Stimulated activated CD8-positive, alpha-beta memory T cell treated with anti-CD3 and anti-CD28 coated beads, Interleukin-2, amount 100 ng/mL, for 48 hours (primary cell): ENCODE measurements at places on chromosomes 11 and 22.
A peak's percentile ranks its signal among the peaks of the same experiment; 100 is the strongest.

- DNase-seq: no peak
These were observed 439.6 kb upstream of the CCDC90B start for GRCh38 chr11:83725728-83726127.

DNA sequence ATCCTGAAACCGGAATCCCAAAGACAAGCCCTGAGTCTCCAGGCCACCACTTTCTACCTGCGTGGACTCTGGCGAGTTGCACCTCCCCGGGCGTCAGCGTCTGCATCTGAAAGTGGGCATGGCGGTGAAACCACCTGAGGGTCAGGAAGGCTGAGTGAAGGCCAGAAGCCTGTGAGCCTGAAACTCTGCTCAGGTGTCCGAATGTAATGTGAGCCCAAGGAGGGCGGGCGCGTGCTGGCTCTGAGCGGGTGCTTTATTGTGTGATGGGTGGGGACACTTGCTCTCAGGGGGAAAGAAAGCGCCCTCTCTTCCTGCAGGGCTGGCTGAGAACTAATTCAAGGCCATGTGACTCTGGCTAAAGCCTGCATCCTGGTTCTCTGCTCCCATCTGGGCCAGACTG is 135.6 kb downstream of the ST3GAL4 start:
- DNase-seq: no peak

DNA sequence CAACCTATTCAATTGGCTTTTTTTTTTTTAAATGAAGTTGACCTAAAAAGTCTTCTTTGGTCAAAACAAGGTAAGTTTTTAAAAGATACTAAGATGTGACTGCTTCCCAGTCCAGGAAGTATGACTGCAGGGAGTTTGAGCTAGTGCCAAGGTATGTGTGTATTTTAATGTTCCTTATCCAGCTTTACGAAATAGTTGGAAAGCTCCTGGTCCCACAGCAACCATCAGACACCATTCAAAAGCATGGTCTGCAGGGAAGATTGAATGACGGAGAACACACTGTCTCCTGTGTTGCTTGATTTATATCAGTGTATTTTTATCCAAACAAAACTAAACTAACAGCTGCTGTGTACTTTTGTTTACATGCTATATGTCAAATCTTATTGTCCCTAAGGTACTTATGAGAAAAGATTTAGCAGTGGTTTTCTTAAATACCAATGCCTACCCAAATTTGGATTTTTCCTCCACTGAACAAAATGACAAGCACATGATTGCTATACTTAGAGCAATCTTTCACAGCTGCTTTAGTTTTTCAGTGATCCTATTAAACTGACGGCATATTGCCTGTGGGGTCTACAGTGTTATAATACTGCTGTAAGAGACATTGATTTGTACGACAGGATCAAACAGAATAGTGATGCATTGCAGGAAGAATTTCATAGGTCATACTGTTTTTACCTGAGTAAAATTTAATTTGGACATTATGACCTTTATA is 122.9 kb downstream of the DCDC1 start:
- DNase-seq: no peak

GRCh38 chr22:33983558-33983957 is 63.3 kb upstream of the LARGE1 start:
- no peak for DNase-seq

GRCh38 chr11:57458410-57459163 is 1.7 kb upstream of the RTN4RL2 start:
- DNase-seq: peak; percentile 41

DNA sequence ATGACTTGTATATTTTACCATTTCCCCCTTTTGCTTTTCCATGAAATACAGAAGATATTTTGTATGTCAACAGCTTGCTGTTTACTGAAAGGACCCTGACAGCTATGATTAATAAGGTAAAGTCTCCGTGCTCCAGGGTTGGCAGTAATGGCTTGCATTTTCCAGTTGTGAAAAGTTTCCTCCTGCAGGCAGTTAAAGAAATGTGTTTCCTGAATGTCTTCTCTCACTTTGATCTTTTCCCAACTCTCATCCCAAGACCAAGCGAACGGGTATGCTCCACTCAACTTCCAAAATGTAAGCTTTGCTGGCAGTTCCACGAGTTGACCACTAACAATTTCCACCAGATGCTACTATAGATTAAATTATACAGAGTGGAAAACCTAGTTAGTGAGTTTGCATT is 8.9 kb downstream of the FIBIN start:
- no peak for DNase-seq

- no peak for DNase-seq
These were observed 91.0 kb downstream of the KCNQ1 start for GRCh38 chr11:2535673-2536439.

DNA sequence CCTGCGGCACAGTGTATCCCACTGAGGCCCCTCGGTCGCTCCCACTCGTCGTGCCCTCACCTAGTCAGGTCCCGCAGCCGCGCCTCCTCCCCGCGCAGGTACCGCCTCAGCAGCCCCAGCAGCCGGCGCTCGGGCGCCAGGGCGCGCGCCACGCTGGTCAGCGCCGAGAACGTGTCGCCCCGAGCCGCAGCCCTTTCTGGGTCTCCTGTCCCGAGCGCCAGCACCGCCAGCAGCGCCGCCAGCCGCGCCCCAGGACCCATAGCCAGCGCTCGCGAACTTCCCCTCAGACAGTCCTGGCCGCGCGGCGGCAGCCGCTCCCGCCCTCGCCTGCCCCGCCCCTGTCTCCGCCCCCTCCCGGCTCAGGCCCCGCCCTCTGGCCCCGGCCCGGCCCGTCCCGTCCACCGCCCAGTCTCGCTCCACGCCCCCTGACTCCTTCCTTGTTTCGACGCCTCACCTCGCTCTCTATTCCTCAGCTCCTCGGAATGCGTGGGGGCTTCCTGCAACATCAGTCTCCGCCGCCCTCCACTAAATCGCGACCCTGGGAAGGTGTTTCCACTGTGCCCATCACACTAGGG is at the start of gene P4HA3:
TSS of gene P4HA3 (minus strand) at position 289 of the 575 bp plus-strand sequence. CDS start at position 260, 29 bp downstream.
- peak; percentile 50 for DNase-seq

- DNase-seq: no peak
These were observed 1134.8 kb downstream of the BRD1 start for GRCh38 chr22:48692734-48693376.

DNA sequence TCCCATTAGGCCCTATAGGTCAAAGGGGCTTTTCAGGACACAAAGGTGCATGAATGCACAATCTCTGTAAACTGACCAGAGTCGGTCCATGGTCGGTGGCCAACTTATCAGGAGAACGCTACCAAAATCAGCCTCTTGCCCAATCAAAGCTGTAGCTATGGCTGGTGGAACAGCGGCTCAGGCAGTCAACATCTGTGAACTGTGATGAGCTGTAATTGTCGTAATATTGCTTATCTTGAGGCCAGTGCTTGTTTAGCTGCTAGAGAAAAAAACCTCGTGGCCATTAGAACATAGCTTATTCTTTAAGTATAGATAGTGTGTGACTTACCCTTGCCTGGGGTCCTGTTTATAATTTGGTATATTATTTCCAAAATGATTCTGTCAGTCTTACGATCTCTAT is 14.4 kb upstream of the CHST1 start:
- DNase-seq: no peak

GRCh38 chr11:3161720-3162409 is 3.2 kb downstream of the OSBPL5 start:
- DNase-seq: no peak

GRCh38 chr22:42475122-42475521 is 42.9 kb upstream of the NFAM1 start:
- no peak for DNase-seq

- no peak for DNase-seq
These were observed 29.8 kb downstream of the TBC1D22A start for GRCh38 chr22:46792061-46792796.

GRCh38 chr11:1531449-1532013 is 40.5 kb downstream of the DUSP8 start:
- no peak for DNase-seq

DNA sequence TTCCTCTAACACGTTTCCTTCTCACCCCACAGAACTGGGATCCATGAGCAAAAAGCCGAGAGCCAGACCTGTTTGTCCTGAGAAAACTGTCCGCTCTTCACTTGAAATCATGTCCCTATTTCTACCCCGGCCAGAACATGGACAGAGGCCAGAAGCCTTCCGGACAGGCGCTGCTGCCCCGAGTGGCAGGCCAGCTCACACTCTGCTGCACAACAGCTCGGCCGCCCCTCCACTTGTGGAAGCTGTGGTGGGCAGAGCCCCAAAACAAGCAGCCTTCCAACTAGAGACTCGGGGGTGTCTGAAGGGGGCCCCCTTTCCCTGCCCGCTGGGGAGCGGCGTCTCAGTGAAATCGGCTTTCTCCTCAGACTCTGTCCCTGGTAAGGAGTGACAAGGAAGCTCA is 24.0 kb downstream of the CD5 start:
- no peak for DNase-seq

GRCh38 chr22:43849731-43850130 is 12.6 kb downstream of the SULT4A1 start:
- DNase-seq: no peak

GRCh38 chr11:130773244-130773820 is 142.9 kb downstream of the SNX19 start:
- no peak for DNase-seq

DNA sequence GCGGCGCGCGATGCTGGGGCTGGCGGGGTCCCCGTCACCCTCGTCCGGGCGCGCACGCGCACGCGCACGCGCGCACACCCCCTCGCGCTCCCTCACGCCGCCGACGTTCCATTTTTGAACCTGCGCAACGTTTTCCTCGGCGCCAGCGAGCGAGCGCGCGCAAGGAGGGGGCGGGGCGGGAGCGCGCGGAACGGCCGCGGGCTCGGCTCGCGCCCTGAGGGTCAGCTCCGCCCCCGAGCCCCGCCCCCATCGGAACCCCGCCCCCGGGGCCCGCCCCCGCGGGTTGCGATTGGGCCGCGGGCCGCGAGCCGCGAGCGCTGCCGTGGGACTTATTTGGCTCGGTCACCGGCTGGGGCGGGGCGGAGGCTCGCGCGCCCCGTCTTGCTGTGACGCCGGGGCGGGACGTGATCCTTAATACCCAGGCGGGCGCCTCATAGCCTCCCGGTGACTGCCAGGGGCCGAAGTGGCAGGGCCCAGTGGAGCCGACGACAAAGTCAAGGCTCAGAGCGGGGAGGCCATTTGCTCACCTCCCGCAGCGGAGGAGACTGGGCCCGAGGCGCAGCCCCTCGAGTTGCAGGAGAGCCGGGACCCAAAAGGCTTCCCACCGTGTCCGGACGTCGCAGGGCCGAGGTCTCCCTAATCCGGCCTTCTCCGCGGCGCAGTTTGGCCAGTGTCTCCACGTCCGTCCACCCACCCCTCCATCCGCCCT is at the start of gene CBX7:
TSS of gene CBX7 (minus strand) at position 170 of the 709 bp plus-strand sequence. CDS start 236 bp downstream, outside the sequence.
- DNase-seq: peak; percentile 91

DNA sequence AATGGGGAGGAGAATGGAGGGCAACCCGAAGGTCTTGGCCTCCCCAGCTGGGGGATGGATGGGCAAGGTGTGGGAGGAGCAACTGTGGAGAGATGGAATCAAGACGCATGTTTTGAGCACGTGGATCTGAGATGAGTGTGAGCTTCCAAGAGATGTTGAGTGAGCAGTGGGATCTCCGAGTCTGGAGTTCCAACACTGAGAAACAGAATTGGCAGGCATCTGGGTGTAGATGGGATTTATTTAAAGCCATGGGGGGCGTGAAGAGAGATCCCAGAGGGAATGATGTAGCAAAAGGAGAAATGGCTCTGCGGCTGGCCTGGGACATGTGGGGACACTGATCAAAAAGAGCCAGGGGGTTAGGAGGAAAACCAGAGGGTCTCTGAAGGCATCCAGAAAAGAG is 95.6 kb downstream of the KIAA1671 start:
- no peak for DNase-seq
